ENCODE measurements at places on chromosomes 1 and 21.

GRCh38 chr1:9907441-9907840 is 2.6 kb downstream of the CTNNBIP1 start:
- DNase-seq = no peak

DNA sequence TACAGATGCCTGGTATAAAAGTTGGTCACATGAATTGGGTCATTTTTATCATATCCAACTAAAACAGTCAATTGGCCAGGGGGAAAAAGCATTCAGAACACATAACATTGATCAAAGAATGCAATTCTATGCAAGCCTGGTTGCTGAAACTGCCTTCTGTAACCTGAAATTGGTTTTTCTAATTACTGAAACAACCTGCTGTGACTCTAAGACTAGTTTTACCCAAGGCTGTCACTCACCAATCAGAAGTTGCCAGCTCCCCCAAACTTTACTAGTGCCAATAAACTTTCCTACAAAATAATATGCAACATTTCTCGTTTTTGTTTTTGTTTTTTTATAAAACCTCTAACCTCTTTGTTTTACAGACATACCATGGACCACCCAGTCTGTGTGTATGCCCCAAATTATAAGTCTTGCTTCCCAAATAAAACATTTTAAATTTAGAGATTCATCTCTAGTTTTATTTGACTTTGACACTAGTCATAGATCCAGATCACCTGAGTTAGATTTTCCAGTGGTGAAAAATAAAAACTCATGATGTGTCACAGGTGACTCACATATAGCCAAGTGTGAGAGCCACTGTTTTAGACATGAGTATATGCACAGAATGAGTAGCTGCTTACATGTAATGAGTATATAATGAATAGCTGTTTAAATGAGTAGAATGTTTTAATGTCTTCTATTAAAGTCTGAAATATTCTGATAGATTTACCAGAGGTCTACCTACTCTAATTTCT is 64.2 kb upstream of the CR2 start:
- no peak for DNase-seq

DNA sequence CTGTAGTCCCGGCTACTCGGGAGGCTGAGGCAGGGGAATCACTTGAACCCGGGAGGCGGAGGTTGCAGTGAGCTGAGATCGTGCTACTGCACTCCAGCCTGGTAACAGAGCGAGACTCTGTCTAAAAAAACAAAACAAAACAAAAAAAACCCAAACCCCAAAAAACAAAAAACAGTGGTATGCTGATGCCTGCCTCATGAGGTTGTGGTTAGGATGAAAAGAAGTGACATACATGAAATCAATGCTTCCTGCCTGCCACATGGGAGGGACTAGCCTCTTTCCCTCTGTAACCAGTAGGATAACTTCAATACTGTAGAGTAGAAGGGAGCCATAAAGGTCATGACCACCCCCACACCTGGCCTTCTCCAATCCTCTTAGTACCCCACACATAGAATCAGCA is 55.2 kb downstream of the TENT5C start:
- no peak for DNase-seq

DNA sequence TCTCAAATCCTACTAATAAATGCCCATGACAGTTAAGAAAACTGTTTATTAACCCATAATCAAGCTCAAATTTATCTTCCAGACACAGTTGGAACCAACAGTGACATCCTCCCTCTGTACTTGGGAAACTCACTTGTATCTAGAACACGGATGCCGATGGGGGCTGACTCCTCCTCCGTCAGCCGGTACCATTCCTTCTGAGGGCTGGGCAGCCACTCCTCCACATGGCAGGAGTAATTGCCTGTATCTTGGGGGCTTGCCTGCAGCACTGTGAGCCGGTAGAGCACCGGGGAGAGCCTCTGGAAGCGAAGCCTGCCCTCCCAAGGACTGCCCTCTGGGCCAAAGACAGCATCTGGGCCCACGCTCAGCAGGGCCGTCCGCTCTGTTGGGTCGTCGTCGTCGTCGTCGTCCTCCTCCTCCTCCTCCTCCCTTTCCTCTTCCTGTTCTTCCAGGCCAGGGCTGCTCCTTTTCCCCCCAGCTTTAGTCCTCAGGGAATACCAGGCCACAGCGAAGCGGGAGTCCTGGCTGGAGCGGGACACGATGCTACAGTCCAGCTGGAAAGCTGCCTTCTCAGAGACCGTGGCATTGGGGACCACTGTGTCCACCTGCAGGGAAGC is 8.5 kb upstream of the CD58 start:
- DNase-seq = no peak

GRCh38 chr21:37319551-37319950 is 47.0 kb upstream of the DYRK1A start:
- DNase-seq = no peak

DNA sequence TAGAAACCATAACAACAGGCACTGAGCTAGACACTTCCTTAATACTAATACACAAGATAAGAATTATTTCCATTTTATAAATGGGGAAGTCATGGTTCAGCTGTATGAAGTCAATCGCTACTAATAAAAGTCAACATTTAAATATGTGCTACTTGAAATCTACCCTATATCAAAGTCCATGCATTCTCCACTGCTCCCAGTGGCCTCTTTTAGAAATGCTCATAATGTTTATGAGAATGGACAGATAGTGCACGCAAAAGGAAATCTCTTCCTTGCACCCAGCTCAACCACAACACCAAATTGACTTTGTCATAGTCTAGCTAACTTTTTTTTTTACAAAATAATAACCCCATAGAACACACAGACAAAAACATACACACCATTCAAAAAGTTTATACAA is 281.7 kb upstream of the CXADR start:
- no peak for DNase-seq

GRCh38 chr1:34055818-34056217 is 109.2 kb downstream of the CSMD2 start:
- DNase-seq = no peak

Measured in activated effector memory CD4-positive, alpha-beta T cell treated with Interleukin-2 at 50 U/mL for 16 hours (primary cell).